ENCODE measurements at places on chromosomes 12 and 14.

- DNase-seq: no peak
These were observed 11.2 kb downstream of the KCNH3 start for GRCh38 chr12:49549735-49550692.

- no peak for DNase-seq
These were observed 121.0 kb upstream of the GARIN2 start for GRCh38 chr14:67068251-67068650.

DNA sequence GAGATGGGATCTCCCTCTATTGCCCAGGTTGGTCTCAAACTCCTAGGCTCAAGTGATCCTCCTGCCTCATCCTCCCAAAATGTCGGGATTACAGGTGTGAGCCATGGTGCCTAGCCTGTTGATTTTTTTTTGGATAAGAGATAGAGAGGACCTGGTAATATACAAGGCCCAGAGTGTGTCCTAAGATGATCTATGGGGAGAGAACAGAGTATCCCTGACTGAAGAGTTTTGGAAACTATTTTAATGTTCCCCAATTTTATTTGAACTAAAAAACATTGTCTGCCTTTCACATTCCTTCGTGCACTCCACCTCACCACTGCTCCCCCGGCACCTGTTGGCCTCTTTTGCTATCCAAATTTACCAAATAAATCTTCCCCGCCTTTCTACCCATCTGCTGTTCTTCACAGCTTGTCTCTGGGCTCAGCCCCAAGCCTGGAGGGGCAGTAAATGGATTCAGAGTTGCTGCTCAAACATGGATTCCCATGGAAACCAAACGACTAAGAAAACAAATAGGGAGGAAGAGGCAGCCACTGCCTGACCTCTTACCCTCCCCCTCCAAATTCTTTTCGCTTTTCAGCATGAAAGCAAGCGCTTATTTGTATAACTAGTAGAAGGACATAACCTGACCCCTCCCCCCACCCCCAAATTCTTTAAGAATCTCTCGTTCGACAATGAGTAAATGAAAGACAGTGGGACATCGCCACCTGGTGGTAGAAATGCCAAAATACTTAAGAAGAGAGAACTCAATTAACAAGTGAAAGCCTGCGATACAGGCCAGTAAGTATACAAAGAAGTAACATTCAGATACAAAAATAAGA, 22.6 kb downstream of the OR10G3 start:
- DNase-seq: peak; percentile 88

DNA sequence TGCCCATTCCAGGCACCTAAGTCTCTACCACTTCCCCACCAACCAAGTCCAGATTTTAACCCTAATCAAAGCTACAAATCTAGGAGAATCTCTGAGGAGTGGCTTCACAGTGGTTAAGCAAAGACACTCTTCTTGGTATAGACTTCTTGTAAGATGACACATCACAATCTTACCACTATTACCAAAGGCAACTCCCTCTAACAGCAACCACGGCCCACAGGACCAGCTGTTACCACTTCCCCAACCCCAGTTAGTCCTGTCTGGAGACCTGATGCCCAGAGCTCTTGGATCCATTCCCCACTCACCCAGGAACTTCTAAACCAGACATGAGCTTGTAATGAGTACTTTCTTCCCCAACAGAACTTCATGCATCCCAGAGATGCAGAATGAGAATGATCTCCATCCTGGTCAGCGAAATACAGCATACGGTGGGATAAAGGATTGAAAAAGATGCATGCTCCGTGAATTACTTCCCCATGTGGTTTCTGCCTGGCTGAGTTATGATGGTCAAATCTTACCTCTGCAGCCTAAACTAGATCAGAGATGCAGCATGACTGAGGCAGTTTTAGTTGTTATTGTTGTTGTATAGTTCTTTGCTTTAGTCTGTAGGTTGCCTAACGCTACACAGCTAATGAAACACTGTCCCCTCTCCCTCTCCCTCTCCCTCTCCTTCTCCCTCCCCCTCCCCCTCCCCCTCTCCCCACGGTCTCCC, 87.7 kb upstream of the FOXN3 start:
- peak; percentile 25 for DNase-seq

DNA sequence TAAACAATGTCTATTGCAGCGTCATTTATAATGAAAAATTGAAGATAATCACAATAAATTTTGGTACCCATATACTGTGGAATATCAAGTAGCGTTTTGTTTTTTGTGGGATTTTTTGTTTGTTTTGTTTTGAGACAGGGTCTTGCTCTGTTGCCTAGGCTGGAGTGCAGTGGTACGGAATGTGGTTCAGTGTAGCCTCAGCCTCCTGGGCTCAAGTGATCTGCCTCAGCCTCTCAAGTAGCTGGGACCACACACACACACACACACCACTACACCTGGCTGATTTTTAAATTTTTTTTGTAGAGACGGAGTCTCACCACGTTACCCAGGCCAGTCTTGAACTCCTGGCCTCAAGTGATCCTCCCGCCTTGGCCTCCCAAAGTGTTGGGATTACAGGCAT, 6.6 kb downstream of the ZNF664 start:
- DNase-seq: no peak

- DNase-seq: no peak
These were observed 155.2 kb downstream of the TTC7B start for GRCh38 chr14:90660865-90661570.

DNA sequence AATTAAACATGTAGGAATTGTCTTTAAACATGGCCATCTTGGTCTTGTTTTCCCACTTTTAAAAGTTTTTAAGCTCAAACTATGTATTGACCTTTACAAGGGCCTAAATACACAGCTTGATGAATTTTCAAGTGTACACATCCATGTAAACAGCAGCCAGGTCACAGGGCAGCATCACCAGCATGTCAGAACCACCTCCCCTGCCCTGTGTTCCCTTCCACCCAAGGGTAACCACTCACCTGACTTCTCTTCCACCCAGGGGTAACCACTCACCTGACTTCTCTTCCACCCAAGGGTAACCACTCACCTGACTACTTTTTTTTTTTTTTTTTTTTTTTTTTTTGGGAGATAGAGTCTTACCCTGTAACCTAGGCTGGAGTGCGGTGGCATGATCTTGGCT, 4.6 kb downstream of the FBXW8 start:
- DNase-seq: no peak

DNA sequence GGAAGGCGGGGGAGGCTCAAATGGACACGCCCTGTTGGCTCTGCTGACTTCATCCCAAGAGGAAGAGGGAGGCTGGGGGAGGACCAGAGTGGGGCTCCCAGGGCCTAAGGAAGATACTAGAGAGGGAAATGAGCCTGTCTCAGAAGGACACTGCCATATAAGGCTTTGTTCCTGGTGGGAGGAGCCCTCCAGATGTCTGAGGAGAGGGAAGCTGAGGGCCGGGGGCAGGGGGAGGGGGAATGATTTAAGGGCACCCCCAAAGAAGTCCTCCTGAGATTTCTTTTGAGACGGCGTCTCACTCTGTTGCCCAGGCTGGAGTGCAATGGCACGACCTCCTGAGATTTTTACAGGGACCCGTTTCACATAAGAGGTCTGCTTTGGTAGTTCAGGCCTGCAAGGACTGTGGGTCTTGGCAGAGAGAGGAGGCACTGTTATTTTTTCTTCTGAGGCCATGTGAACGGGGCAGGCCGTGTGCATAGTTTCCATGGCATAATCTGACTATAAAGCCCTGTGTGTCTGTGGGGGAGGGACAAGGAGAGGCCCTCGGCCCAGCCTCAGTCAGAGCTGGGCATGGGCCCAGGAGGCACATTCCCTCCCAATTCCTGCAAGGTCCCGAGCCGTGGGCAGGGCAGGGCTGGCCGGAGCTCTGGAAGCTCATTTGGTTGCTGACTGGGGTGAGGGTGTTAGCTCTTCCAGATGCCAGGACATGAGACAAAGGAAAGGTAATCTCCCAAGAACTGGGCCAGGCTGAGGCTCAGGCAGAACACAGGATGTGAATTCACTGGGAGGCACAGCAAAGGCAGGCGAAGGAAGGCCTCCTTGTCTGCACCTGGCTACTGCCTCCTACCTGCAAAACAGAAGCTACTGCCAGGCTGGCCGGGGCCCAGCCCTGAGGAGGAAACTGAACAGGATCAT, 22.2 kb upstream of the PLEKHG3 start:
- peak; percentile 87 for DNase-seq

GRCh38 chr14:70646705-70647104, 5.0 kb downstream of the TTC9 start:
- no peak for DNase-seq

DNA sequence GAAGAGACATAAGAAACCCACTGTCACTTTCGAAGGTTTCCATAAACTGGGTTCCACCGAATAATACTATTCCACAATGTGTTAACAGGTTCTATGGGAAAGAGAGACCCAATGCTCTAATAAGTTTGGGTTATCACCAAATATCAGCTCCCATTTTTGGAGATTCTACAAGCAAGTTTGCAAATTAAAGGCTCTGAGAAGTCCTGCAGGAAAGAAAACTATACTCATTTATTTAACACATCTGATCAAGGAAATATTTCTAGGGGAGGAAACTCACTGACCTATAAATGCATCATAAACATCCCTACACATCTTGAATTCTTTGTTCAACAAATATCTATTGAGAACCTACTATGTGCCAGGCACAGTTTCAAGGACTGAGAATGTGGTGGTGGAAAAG, 161.4 kb downstream of the KSR2 start:
- no peak for DNase-seq

- no peak for DNase-seq
These were observed 121.9 kb downstream of the ESRRB start for GRCh38 chr14:76497550-76498462.
